Fibroblast of villous mesenchyme (primary cell): ENCODE measurements at places on chromosomes 1 and 21.

GRCh38 chr1:36411674-36412648 is 14.3 kb upstream of the LSM10 start:
- DNase-seq: peak; percentile 18

GRCh38 chr1:198001776-198002408 is 84.7 kb downstream of the LHX9 start:
- DNase-seq: no peak

DNA sequence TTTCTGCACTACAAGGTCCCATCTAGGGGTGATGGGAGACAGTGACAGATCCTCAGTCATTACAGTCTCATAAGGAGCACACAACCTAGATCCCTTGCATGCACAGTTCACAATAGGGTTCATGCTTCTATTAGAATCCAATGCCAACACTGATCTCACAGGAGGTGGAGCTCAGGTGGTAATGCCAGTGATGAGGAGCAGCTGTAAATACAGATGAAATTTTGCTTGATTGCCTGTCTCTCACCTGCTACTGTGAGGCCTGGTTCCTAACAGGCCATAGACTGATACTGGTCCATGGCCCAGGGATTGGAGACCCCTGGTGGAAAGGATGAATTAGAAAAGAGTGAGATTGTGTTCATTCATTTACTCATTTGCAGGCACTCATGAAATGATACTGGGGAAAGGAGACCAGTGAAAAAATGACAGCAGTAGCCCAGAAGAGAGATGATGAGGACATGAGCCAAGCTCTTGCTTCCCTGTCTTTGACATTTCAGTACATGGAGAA is 251.6 kb upstream of the DUSP10 start:
- no peak for DNase-seq

GRCh38 chr1:4599951-4600481 is 54.4 kb upstream of the AJAP1 start:
- DNase-seq: no peak

DNA sequence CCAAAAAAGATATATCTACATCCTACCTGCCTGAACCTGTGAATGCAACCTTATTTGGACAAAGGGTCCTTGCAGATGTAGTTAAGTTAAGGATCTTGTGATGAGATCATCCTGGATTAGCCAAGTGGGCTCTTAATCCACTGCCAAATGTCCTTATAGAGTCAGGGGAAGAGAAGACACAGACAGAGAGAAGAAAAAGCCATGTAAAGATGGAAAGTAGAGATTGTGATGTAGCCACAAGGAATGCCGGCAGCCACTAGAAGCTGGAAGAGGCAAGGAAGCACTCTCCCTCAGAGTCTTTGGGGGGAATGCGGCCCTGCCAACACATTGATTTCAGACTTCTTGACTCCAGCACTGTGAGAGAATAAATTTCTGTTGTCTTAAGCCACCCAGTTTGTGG is 16.2 kb downstream of the HSD11B1 start:
- peak; percentile 61 for DNase-seq
